ENCODE measurements at places on chromosomes 1 and 21.

GRCh38 chr1:24996983-24997893 is 67.2 kb upstream of the RUNX3 start:
- DNase-seq: no peak

DNA sequence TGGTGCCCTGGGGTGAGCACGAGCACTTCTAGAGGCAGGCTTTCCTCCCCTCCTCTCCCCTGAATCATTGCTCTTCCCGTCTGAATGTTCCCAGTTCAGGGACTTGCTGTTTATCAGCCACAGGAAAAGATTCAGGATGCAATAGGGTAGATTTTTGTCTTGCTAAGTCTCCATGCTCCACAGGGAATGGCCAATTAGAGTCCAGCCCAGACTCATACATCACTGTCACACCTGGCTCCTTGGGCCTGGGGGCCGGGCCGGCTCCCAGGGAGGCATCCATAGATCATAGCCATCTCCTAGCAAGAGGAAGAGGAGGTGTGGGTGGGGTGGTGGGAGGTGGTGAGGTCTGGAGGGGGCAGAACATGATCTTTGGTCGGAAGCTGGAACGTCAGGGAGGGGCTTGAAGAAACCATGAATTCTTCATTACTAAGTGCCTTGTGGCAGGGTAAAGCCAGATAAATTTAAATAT is 83.4 kb downstream of the LRRN2 start:
- no peak for DNase-seq

DNA sequence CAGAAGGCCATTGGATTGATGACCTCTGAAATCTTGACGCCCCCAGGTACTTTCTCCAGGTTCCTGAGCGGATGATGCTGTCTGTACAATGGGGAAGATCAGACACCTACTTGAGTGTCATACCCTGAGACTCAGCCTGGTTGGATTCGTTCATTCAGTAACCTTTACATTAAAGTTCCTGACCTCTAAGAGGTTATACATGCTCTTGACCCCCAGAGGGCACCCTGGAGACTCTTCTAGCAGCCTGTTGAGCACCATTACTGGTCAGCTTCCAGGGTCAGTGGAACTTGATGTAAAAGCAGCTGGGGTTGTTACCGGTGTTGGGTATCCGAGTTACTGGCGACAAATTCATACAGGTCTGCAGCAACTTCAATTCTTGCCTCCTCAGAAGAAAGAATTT is 114.3 kb upstream of the ZNF678 start:
- no peak for DNase-seq

GRCh38 chr1:226974544-226975258 is 34.6 kb downstream of the COQ8A start:
- DNase-seq: no peak

- DNase-seq: no peak
These were observed 117.6 kb downstream of the NME7 start for GRCh38 chr1:169250022-169250421.

GRCh38 chr1:41661428-41662060 is 177.1 kb upstream of the EDN2 start:
- peak; percentile 26 for DNase-seq

GRCh38 chr21:35811191-35811806 is 249.0 kb downstream of the SETD4 start:
- no peak for DNase-seq

DNA sequence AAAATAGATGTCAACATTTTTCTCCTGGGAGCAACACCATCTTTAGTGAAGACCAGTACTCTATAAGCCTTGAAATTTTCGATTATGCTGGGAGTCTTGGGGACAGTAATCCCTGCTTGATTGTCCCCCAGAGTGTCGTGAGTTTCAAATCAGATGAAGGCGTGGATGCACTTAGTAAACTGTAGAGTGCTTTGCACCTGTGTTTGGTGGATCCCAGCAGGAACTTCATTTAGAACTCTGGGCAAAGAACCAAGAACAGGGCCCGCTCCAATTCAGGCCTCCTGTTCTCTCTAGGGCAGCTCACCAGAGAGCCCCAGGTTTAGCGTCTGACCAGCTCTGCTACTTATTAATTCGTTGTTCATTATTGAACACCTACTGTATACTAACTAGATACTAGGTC is 1.5 kb downstream of the GPX7 start:
- DNase-seq: no peak

DNA sequence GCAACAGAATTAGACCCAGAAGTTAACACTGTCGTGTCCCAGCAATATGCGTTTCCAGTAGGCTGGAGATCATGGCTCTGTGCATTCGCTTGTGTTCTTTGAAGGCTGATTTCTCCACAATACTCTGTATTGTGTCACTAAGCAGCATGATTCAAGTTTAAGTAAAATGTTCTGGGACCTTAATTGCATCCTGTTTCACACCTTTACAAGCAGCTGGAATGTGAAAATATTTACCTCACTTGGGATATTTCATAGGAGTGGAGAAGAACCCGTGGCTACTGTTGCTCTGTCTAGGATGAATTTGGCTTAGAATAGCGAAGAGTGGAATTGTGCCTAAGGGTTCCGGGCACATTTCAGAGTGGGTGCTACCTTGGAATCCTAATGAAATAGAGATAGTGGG is 6.3 kb downstream of the PTGFRN start:
- DNase-seq: no peak

DNA sequence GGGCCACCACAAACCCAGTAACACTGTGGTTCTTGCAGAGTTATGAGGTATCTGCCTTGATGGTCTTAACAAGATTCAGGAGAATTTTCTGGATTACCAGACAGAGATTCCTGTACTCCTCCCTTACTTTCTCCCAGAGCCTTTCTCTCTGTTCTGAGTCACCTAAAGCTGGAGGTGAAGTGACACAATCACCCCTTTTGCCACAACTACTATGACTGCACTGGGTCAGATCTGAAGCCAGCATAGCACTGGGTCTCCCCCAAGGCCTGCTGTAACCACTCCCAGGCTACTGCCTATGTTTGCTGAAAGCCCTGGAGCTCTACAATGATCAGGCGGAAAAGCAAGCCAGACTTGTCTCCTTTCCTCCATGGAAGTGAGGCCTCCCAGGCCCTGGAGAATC is 156.7 kb upstream of the NEGR1 start:
- DNase-seq: no peak

DNA sequence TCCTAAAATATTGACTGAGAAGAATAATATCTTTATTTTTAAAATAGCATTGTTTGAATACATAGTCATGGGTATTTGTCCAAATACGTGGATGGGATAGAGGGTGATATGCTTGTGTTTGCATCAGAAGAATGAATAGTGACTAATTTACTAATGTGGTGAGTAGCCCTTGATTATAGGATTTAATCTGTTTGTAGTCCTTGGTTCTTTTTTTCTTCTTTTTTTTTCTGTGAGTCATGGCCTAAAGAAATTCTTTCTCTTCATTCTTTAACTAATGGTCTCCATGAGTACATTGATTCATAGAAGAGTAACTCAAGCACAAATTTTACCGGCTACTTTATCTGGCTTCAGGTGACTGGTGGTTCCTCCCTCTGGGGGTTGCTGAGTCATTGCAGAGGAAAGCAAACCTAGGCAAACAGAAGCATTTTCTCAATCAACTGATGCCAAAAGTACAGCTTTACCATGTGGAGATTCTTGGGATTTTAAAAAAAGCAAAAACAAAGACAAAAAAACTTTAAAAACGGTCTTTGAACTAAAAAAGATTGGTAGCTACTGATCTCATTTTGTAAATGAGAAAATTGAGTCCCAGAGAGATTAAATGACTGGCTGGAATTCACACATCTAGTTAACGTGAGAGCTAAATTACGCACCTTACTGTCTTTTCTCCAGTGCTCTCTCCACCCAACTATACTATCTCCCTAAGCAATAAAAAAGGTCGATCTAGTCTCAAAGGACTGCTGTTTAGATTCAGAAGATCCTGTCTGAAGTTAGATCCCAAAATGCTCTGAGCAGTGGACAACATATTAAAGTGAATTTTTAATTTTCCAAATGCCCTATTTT is 40.5 kb downstream of the AK5 start:
- DNase-seq: no peak

- no peak for DNase-seq
These were observed 4.3 kb upstream of the OR2C3 start for GRCh38 chr1:247540581-247540980.

DNA sequence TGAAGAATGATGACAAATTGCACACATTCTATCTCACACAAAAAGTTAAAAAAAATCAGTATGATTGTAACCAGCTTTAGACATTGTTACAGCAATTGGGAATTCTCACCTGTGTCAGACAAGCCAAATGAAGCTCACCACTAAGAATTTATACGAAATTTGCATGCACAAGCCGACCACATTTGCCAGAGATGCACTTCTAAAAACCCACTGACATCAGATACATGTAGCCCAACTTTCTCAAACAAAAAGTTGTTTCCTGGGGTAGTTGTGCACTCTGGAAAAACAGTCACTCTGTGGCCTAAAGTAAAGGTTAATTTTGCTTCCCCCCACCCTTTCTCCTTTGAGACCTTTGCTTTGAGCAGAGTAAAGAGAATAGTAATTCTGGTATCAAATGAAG is 67.9 kb upstream of the IL12RB2 start:
- no peak for DNase-seq

DNA sequence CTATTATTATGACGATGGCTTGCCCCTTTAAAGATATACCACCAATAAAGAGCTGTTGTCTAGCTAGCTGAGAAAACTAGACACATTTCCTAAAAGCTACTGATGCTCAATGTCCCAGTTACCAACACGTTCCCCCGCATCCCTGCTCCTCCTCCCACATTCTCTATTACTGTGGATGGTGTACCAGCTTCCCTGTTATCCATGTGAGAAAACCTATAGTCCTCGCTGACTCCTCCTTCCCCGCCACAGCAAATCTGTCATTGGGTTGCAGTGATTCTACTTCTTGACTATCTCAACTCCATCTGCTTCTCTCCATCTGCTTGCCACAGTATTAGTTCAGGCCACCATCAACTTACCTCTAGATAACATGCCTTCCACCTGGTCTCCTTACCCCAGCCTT is 337.5 kb downstream of the KCNH1 start:
- DNase-seq: no peak

GRCh38 chr1:198878566-198878965 is 239.7 kb downstream of the PTPRC start:
- DNase-seq: no peak

DNA sequence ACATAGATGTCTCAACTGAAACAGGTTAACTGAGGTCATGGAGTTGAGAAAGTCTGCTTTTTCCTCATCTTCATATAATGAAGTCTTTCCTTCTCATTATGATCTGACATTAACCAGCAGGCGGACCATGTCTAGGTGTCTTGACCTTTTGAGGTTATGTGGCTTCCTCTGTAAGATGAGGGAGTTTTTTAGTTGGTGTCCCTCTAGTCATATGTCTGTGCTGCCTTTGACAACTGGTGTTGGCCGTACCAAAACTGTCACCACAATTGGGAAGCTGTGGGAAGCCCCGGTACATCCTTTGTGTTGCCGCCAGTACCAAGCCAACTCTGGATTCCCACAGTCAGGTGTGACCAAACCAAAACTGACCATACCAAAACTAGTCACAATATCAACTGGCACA is 105.1 kb downstream of the PBX1 start:
- DNase-seq: no peak

DNA sequence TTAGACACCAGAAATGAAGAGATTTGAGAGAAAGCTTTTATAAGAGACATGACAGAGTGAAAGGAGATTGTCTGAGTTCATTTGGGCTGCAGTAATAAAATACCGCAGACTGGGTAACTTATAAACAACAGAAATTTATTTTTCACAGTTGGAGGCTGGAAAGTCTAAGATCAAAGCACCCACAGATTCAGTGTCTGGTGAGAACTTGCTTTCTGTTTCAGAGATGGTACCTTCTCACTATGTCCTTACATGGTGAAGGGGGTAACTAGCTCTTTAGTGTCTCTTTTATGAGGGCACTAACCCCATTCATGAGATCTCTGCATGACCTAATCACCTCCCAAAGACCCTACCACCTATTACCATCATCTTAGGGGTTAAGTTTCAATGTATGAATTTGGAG is 30.9 kb upstream of the FCRL4 start:
- DNase-seq: no peak

DNA sequence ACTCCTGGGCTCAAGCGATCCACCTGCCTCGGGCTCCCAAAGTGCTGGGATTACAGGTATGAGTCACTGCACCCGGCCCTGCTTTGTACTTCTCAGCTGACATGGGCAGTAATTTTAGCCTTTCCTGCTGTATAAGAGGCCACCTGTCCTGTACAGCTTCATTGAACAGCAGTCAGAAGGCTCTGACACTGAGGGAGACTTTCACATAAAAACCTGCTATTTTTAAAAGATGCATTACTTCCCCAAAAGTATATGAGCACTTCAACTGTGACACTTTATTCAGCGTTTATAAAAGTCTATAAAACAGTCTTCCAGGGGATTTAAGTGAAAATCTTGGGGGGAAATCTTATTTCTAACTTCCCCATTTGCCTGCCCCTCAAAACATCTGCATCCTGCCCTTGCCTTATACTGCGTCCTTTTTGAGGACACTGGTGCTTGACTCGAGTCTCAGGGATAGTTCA is 17.6 kb downstream of the RNU5D-1 start:
- no peak for DNase-seq

DNA sequence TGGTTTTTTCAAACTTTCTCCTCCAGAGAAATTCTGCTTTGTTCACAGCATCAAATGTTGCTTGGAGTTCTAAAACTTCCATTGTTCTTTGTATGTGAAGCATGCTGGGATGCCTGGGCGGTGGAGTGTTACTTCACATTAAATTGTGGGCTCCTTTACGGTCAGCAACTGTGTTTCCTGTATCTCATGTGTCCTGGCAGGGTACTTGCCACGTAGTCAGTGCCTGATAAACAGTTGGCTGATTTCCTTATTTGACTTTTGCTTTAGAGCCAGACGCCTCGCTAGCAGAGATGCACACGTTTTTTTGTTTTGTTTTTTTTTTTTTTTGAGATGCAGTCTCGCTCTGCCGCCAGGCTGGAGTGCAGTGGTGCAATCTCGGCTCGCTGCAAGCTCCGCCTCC is 96.7 kb downstream of the UCK2 start:
- no peak for DNase-seq

DNA sequence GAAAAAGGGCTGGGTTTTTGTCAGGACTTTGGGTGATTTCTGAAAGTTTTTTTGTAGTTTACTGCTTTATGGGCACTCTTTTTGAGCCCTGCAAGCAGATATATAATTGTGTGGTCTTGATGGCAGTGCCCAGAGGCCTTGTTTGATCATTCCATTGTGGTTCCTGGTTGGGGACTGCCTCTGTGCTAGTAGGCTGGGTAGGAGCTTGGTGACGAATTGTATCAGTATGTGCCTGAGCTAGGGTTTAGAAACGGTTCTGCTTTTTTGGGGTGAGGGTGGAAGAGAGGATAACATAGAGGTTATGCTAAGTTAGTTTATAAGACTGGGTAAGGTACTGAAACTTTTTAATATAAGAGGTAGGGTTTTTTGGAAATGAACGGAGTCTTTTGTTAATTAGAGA is 139.7 kb upstream of the ETV3 start:
- no peak for DNase-seq

DNA sequence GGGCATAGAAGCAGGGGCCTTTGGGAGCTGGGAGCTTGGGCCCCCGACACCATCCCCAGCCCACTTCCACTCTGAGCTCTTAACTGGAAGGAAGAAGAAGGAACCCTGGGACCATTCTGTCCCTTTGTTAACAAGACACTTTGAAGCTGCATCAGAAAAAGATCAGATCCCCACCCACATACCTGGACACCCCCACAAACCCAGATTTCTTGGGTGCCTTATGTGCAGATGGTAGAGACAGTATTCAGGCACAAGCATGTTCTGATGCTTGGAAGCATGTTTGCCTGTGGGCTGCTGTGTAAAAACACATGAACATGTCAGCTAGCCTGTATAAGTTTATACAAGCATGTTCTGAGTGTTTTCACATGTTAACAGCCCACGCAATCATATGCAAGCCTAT is 3.7 kb downstream of the DLGAP3 start:
- DNase-seq: no peak

GRCh38 chr1:24248859-24249258 is 61.8 kb upstream of the IFNLR1 start:
- no peak for DNase-seq
